T-helper 17 cell (primary cell): ENCODE measurements at places on chromosomes 12 and 14.

GRCh38 chr12:11133816-11134215 is 628 bp downstream of the TAS2R30 start:
- H3K4me1 ChIP-seq: peaks cover 26% of the 10 kb centered on the region
- H3K36me3 ChIP-seq: peaks cover 2% of the 10 kb centered on the region

DNA sequence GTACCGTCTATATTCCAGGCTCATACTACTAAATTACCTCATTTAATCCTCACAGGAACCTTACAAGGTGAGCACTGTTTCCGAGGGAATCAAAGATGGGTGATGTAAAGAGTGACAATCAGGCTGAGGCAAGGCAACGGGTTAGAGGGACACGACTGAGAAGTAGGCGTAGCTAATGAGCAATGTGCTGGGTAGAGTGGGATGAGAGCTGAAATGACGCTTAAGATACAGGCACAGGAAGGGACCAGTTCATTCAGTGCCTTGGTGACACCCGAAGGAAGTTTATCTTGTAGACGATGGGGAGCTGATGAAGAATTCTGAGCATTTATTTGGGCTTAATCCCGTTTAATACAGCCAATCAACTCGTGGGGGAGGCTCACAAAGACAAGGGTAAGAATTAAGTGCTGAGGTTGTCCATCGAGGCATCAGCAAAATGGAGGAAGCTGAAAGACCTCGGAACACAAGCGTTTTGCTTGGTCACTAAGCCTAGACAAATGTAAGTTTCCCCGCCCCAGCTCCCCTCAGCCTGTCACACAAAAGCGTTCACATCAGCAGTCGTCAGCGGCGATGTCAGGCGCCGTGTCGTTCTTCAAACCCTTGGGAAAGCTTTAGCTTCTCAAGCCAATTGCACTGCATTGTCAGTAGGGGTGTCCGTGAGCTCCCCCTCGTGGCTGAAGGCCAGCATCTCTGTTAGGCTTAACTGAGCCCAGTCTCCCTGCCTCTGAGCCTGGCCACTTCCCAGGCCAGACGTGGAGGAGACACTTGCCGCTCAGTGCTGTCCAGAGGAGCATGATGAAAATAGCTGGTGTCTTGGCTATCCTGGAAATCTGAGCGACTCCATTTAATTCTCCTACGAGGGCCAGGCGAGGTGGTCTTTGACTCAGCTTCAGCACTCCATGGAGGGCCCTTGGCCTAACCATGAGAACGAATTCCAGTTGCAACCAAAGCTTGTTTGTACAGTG is 288.5 kb upstream of the G2E3 start:
- no peak for DNase-seq
- no peak overlapping the region for H3K27ac ChIP-seq
- no peaks in the 10 kb centered on the region for H3K4me1 ChIP-seq
- no peaks in the 10 kb centered on the region for H3K36me3 ChIP-seq
- peaks cover 7% of the 10 kb centered on the region for H3K27me3 ChIP-seq

GRCh38 chr12:75825686-75826085 is 205.9 kb downstream of the PHLDA1 start:
- H3K27ac ChIP-seq: no peak overlapping the region
- peaks cover 5% of the 10 kb centered on the region for H3K27me3 ChIP-seq
- H3K4me3 ChIP-seq: no peak overlapping the region
- no peak for DNase-seq

- H3K36me3 ChIP-seq: peaks cover 10% of the 10 kb centered on the region
- H3K4me1 ChIP-seq: peaks cover 52% of the 10 kb centered on the region
- H3K27me3 ChIP-seq: no peaks in the 10 kb centered on the region
- peak overlapping the region; percentile 86 for H3K27ac ChIP-seq
- DNase-seq: peak; percentile 30
These were observed 5.7 kb downstream of the RAB35 start for GRCh38 chr12:120110550-120111501.

- H3K4me3 ChIP-seq: no peak overlapping the region
- H3K27me3 ChIP-seq: peaks cover 33% of the 10 kb centered on the region
- DNase-seq: no peak
- H3K4me1 ChIP-seq: no peaks in the 10 kb centered on the region
These were observed 123.3 kb downstream of the KICS2 start for GRCh38 chr12:64098709-64099354.

GRCh38 chr12:111407377-111408115 is 1.8 kb downstream of the SH2B3 start:
- peaks cover 2% of the 10 kb centered on the region for H3K36me3 ChIP-seq
- H3K27ac ChIP-seq: peak overlapping the region; percentile 97
- no peak for DNase-seq
- no peaks in the 10 kb centered on the region for H3K27me3 ChIP-seq
- peak overlapping the region; percentile 94 for H3K4me3 ChIP-seq

DNA sequence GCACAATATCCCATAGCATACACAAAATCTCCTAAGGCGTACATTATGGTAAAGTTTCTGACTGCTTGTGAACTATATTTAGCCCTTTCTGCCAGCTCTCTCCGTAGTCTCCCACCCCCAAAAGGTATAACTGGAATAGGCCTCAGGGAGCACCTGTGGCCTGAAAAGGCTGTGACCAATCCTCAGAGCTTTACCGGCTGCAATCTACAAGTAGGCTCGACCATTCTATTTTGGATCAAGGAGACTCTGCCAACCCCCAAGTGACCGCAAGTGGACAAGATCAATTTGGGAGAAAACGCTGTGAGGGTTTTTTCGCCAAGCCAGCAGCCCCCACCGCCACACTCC is 1.2 kb downstream of the PPTC7 start:
- H3K4me3 ChIP-seq: peak overlapping the region; percentile 94
- H3K27me3 ChIP-seq: no peaks in the 10 kb centered on the region
- H3K4me1 ChIP-seq: peaks cover 54% of the 10 kb centered on the region
- H3K36me3 ChIP-seq: no peaks in the 10 kb centered on the region

DNA sequence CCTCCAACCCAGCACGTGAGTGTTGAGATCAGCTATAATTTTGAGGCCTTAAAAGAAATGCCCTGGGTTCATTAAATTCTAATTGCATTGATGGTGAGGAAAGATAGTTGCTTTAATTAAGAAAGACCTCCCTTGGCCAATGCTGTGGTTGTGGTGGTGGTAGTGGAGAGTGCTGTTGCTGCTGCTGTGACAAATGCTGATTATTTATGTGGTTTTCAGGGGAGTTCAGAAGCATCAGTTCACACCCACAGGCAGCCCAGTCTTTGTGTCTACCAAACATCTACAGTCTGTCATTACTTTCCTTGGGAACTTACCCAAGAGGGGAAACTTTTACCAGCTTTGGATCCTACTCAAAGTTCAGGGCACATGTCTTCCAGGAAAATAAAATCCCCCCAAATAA is 178.4 kb upstream of the PARP11 start:
- H3K27me3 ChIP-seq: peaks cover under 1% of the 10 kb centered on the region
- peaks cover 7% of the 10 kb centered on the region for H3K4me1 ChIP-seq
- H3K4me3 ChIP-seq: no peak overlapping the region
- DNase-seq: no peak

DNA sequence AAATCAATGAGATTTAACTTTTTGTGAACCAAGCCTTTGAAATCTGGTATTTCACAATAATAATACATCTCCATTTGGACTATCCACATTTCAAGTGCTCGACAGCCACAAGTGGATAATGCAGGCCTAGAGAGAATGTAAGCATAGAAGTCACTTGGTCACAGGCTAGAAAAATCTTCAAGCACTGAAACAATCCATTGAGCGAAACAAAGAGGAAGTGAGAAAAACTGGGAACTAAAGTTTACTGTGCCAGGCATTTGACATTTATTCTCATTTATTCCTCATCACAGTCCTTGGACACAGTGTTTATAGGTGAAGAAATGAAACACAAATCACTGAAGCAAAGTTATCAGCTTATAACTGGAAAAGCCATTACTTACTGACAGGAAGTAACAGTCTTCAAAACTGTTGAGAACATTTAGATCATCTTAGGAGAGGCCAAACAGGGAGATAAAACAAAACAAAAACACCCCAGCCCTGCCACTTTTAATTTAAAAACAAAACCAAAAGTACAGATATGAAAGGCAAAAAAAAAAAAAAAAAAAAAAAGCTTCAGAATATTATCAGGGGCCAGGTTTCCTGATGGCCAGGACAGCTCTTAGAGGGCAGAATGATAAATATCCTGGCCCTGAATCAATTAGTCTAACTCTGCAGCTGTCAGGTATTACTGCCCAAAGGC is 29.2 kb downstream of the GNS start:
- H3K27ac ChIP-seq: peak overlapping the region; percentile 90
- no peak for DNase-seq
- H3K27me3 ChIP-seq: no peaks in the 10 kb centered on the region
- H3K4me3 ChIP-seq: peak overlapping the region; percentile 28
- peaks cover 14% of the 10 kb centered on the region for H3K4me1 ChIP-seq

GRCh38 chr14:37133284-37133913 is 39.0 kb downstream of the SLC25A21 start:
- H3K27me3 ChIP-seq: no peaks in the 10 kb centered on the region
- no peaks in the 10 kb centered on the region for H3K4me1 ChIP-seq
- no peak overlapping the region for H3K27ac ChIP-seq
- no peaks in the 10 kb centered on the region for H3K36me3 ChIP-seq
- no peak for DNase-seq

DNA sequence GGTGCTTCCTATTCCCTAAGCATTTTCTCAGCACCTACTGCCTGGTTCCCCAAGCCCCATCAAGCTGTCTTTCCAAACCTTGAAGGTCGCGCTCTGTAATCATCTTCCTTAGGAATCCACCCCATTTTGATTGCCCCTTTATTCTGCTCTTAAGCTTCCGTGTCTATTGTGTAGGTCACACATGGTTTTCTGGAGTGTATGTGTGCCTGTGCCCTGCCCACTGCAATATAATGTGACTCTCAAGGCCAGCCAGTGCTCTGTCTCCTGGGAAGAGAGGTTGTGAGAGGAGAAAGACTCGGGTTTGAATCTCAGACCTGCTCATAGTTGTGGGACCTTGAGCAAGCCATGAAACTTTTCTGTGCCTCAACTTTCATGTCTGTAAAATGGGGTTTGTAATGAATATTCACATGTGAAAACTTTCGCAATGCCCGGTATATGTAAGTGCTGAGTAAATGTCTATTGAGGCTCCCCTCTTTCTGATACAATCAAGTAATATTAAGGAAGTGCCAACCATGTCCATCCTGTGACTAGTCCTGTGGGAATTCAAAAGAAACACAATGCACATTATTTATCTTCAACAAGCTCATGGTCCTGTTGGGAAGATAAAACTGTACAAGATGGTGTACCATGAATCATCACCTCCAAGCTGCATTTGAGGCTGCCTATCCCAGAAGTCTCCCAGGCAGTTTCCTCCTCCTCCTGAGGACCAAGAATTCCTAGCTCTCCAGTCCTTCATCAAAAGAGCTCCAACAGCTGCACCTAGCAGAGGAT is 774 bp upstream of the KRT75 start:
- H3K36me3 ChIP-seq: no peaks in the 10 kb centered on the region
- peaks cover 72% of the 10 kb centered on the region for H3K27me3 ChIP-seq
- no peak overlapping the region for H3K27ac ChIP-seq
- no peak overlapping the region for H3K4me3 ChIP-seq

GRCh38 chr12:80353254-80353653 is 90.8 kb upstream of the PTPRQ start:
- no peaks in the 10 kb centered on the region for H3K36me3 ChIP-seq
- no peak overlapping the region for H3K4me3 ChIP-seq
- DNase-seq: no peak
- H3K27me3 ChIP-seq: no peaks in the 10 kb centered on the region

DNA sequence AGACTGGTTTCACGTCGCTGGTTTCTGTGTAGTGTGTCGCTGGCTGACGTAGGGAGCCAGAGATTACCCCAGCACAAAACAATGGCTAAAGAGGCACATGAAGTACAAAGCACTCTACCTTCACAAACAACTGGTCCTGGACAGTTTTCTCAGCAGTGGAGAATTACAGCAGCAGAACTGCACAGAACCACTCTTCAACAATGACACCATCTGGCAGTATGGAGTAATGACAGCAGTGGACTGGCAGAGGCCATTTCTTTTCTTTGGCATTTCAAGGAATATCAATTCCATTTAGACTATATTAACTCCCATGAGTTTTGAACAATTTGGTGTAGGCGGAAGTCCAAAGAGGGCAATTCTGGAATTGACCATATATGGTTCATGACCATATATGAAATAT is 1074.1 kb downstream of the AACS start:
- H3K27me3 ChIP-seq: no peaks in the 10 kb centered on the region
- DNase-seq: no peak
- no peaks in the 10 kb centered on the region for H3K36me3 ChIP-seq
- H3K4me3 ChIP-seq: no peak overlapping the region
- H3K4me1 ChIP-seq: no peaks in the 10 kb centered on the region

GRCh38 chr14:74217672-74218448 is 21.4 kb upstream of the VSX2 start:
- H3K4me3 ChIP-seq: peak overlapping the region; percentile 15
- no peaks in the 10 kb centered on the region for H3K36me3 ChIP-seq
- peaks cover 30% of the 10 kb centered on the region for H3K27me3 ChIP-seq
- no peak overlapping the region for H3K27ac ChIP-seq
- H3K4me1 ChIP-seq: no peaks in the 10 kb centered on the region

GRCh38 chr14:88043529-88044443 is 38.9 kb downstream of the GPR65 start:
- DNase-seq: no peak
- H3K4me3 ChIP-seq: no peak overlapping the region
- H3K27me3 ChIP-seq: no peaks in the 10 kb centered on the region
- peaks cover 3% of the 10 kb centered on the region for H3K36me3 ChIP-seq

GRCh38 chr12:75728826-75729225 is 217.4 kb upstream of the KRR1 start:
- no peak overlapping the region for H3K27ac ChIP-seq
- H3K27me3 ChIP-seq: no peaks in the 10 kb centered on the region
- peaks cover 2% of the 10 kb centered on the region for H3K36me3 ChIP-seq
- no peak for DNase-seq
- no peaks in the 10 kb centered on the region for H3K4me1 ChIP-seq

DNA sequence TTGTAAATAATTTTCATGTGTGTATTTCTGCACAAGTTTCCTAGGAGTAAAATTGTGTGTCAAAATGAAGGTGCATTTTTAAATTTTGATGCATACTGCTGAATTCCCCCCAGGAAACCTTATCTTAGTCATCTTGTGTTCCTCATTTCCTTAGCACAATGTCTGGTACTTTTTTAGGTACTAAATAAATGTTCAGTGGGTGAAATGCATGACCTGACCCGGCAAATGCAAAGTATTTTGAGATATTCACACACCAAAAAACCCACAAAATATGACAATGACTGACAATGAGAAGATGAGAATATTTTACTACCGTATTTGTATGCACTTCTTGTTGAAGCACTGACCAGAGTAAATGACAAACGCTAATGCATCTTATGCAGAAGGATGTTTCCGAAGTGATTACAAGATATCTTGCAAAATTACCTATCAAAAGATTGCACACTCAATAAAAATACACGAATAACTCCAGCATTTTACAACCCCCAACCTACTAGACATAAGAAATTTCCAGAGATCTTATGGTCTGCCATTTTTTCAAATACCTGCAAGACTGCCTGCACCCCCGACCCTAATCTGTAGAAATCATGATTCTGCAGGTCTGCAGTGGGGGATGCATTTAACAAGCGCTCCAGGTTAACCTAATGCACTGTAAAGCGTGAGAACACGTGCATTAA is 895 bp upstream of the PRKAB1 start:
- peak overlapping the region; percentile 91 for H3K27ac ChIP-seq
- peaks cover 5% of the 10 kb centered on the region for H3K27me3 ChIP-seq
- no peak for DNase-seq
